ENCODE measurements at places on chromosomes 5 and 9. TPM values are rescaled to one million over a fixed set of nuclear protein-coding genes. Genes with fewer than 3 reads are reported as not detected.

GADD45G gene
- total RNA-seq = 18.4 TPM

PSD2 gene
- total RNA-seq = not detected

DNA sequence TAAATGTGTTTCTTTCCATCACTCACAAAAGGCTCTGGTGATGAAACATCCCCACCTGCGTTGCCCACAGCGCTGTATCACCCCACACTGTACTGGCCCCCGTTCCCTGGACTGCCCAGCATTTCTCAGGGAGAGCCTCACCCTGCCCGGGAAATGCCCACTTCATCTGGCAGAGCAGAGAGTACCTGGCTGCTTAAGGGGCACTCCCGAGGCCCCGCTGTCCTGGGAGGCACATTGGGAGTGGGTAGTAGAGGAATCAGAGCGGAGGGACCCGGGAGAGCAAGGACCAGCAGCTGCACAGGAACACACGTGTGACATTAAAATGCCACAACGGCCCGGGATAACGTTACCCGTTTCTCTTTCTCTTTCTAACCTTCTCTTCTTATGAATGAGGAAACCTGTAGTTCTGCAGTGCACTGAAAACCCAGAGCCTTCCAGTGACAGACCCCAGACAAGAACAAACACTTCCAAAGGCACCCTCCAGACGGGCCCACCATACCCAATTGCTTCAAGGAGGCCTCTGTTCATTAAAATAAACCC is 110.0 kb downstream of the ROR2 start:
- no peak for DNase-seq

DNA sequence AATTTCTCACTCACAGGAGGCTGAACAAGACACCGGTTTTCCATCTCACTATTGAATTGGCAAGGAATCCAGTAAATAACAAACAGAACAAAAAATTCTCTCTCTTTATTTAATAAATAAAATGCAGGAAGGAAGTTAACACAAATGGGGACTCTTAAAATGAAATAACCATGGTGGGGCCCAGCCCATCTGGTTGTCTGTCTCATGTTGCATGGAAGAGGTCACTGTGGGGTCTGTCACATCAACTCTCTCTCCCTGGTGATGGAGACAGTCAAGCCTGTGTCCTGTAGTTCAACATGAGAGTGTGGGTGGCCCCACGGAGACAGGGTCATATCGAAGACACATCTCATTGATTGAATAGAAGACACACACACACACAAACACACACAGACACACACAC is 297.7 kb downstream of the IRX2 start:
- no peak for DNase-seq

DNA sequence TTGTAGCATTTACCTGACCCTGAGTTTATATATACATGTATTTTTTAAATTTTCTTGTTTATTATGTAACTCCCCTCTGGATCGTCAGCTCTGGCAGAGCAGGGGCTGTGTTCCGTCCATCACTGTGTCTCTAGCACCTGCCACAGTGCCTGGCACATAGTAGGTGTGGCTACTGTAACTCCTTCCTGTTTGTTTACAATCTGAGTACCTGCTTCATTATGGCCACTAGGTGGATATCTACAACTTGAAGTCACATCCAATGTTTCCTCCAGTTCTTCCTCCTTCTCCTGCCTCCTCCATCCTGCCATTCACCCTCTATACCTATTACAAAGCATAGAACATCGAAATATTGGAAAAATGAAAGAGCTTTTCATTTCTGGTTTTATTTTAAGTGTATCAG is 14.2 kb upstream of the PPP1R2B start:
- DNase-seq = no peak

GRCh38 chr9:77673941-77674791 is 26.0 kb upstream of the GNA14 start:
- no peak for DNase-seq

- no peak for DNase-seq
Observed at GRCh38 chr5:78320401-78320800, 25.9 kb upstream of the AP3B1 start.

DNA sequence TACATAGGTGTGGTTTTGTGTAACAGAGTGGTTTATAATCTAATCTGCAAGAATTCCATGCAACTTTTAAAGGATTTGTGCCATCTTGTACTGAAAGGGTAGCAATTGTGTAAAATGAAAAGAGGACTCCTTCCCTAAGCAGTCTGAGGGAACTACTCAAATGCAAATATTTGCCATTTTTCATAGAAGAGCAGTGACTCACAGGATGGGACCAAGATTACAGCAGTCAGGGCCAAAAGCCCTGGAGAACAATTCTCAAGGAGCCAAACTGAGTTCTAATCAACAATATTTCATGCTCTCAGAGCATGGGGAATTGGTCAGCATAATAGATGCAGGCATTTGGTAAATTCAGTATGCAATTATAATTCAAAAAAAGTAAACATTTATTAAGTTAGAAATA is 495.8 kb downstream of the CHSY3 start:
- DNase-seq = no peak

- DNase-seq = no peak
Observed at GRCh38 chr5:74919487-74919886, 53.3 kb upstream of the FAM169A start.

DNA sequence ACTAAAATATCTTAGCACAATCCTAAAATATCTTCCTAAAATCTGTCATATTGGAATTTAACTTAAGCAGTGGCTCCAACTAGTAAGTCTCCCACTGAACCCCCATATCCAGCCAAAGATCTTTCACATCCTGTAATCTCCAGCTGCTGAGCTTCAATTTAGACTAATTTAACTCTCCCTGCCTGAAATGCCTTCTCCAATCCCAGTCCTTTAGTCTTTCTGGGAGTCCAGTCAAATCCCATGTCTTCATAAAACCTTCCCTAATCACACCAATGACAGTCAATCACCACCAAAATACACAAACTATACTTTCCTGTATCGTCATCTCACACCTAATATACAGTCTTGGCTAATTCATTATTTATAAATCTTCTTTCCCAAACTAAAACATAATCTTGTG is 607 bp upstream of the KLHL3 start:
- DNase-seq = no peak

- no peak for DNase-seq
Observed at GRCh38 chr9:10265153-10265631, 347.6 kb downstream of the PTPRD start.

INSL4 gene
- not detected for total RNA-seq

GRCh38 chr9:128419061-128419925 is 1.4 kb upstream of the CERCAM start:
- no peak for DNase-seq

GRCh38 chr5:178396796-178397720 is 164.5 kb upstream of the PHYKPL start:
- DNase-seq = no peak

DNA sequence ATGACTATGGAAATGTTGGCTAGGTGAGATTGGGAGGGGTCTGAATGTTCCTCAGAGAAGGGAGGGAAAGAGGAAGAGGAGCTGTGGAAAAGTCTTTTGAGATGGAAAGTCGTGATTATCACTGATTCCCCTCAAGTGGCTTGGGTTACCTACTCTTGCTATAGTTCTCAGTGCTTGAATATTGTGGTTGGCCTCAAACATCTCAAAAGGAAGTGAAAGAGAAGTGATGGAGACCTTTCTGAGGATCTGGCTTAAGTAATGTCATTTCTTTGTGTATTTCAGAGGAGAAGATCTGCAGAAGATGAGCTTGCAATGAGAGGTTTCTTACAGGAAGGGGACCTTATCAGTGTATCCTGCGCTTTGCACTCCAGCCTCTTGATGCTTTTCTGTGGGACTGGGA is 5.5 kb downstream of the EXOSC2 start:
- DNase-seq = no peak

GABRP gene
- total RNA-seq = 2.0 TPM

PDE6A gene
- total RNA-seq = 7.3 TPM

LPAR1 gene
- total RNA-seq = 27.5 TPM

GRCh38 chr5:78003919-78004318 is 227.8 kb upstream of the TBCA start:
- no peak for DNase-seq

GRCh38 chr5:120382833-120383232 is 81.3 kb upstream of the PRR16 start:
- no peak for DNase-seq

GRCh38 chr5:99386406-99387077 is 457.7 kb upstream of the CHD1 start:
- no peak for DNase-seq

DNA sequence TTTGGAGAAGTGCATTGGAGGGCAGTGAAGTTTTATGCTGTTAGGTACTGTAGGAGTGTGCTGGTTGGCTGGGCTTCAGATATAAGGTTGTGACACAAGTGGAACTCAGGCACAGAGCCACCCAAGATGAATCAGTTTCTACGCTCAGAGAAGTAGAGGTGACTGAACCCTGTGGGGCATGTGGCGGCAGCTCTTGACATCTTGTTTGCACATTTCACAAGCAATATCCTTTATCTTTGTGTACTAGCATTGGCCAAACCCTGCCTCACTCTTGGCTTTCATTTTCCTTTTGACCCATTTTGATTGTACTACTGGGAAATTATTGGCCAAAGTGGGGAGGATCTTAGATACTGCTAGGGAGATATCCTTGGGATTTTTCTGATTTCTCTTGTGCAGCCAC is 110.0 kb downstream of the PSAT1 start:
- DNase-seq = no peak

GRCh38 chr9:127537014-127537413 is 75.1 kb upstream of the STXBP1 start:
- DNase-seq = no peak

DNA sequence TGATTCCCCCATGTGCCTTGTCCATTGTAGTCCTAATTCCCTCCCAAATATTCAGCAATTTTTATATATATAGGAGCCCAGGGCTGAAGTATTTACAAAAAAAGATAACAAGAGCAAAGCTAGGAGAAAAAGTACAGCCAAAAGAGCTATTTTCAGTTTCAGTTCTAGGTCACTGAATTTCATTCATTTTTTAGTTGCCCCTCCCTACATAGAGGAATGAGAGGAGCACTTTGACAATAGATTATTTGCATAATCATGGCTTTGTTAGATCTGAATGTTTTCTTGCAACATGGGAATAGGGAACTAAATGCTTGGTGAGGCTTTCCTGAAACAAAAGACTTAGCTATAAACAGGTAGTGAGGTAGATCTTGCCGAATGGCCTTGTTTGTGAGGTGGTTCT is 15.3 kb upstream of the F2RL2 start:
- no peak for DNase-seq

TERT gene
- 2.1 TPM for total RNA-seq

DNA sequence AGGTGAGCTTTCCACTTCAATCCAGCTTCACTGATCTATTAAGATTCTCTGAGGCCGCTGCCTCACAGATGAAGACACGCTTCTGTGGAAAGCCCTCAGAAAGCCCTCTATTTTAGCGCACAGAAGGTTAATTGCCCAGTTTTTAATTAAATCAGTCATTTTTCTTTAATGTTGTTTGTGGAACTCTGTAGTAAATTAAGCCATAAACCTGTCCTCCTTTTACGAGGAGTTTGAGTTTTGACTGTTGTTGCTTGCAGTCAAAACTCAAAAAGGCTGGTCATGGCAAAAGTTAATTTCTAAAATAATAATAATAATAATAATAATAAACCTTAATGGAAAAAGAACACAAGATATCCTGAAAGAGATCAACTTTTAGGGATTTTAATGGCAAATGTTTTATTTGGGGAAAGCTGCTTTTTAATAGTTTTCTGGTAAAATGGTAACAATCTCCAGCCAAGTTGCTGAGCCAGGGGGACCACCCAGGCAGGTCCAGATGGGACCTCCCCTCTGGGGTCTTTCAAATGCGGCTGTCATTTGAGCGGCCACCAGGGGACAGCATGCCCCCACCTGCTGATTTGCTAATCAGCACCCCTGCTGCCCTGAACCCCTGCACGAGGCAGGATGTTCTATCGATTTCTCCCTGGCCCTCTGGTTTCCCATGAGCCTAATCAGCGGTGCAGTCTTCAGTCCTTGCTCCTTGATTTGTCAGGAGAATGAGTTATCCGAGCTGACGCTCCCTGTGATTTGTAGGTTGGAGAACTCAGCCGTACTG is 247.2 kb downstream of the FSTL4 start:
- no peak for DNase-seq

ALDH7A1 gene
- 39.4 TPM for total RNA-seq

NADK2 gene
- 24.8 TPM for total RNA-seq

GRCh38 chr9:98135558-98135934 is 16.5 kb upstream of the TRIM14 start:
- DNase-seq = no peak

GRCh38 chr5:56545016-56545415 is 270.3 kb upstream of the MAP3K1 start:
- DNase-seq = no peak

DNA sequence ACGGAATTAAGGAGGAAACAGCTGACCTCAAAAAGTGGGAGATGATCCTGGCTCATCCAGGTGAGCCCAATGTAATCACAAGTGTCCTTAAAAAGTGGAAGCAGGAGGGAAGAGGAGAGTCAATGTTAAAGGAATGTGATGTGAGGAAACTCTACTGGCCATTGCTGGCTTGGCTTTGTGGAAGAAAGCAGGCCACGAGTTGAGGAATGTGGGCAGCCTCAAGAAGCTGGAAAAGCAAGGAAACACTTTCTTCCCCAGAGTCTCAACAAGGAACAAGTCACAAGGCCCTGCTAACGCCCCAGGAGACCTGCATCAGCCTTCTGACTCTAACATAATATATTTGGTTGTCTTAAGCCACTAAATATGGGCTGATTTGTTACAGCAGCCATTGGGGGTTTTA is 252.8 kb downstream of the PSAT1 start:
- DNase-seq = no peak

PCDHA9 gene
- total RNA-seq = not detected

IRX1 gene
- total RNA-seq = not detected

MCTP1 gene
- total RNA-seq = 7.7 TPM

GRCh38 chr5:83554133-83554532 is 82.6 kb downstream of the VCAN start:
- no peak for DNase-seq

GNA14 gene
- 7.0 TPM for total RNA-seq

DNA sequence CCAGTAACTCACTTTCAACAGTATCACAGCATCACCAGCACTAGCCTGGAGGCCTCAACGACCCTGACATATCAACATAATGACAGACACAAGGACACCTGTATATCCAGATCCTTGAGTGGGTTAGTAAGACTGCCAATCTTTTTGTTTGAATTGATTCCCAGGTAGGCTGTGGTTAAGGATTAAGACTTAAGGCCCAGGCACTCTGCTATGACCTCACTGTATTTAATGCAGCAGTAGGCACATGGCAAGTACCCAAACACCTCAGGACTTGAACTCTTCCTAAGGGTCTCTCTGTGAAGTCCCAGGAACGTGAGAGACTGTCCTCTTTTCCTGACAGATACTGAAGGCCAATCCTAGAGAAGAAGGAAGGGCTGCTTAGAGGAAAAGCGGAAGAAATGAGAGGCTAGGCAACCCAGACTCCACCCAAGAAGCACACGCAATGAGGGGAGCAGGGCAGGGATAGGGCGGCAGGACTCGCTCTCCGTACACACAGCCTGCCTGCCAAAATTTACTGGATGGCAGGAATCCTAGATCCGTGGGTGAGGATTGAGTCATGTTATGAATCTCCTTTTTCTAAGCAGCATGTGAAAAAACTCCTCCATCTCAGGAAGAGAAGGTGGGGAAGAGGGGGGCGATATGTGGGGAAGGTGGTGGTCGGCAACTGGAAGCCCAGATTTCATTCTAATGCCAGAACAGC is 93.4 kb downstream of the SIL1 start:
- peak; percentile 36 for DNase-seq

CTNND2 gene
- 0.81 TPM for total RNA-seq

FBLL1 gene
- 0.26 TPM for total RNA-seq

Measured in mucosa of descending colon (tissue), 3 donors.